Daoy (cell line): ENCODE measurements at places on chromosomes 4 and X.

- no peak for DNase-seq
Measured at GRCh38 chrX:103932133-103932532, 30.3 kb upstream of the TMSB15B start.

- no peak for DNase-seq
Measured at GRCh38 chr4:2768124-2768523, 12.0 kb upstream of the TNIP2 start.

GRCh38 chr4:100429616-100430015 is 88.2 kb downstream of the EMCN start:
- no peak for DNase-seq

DNA sequence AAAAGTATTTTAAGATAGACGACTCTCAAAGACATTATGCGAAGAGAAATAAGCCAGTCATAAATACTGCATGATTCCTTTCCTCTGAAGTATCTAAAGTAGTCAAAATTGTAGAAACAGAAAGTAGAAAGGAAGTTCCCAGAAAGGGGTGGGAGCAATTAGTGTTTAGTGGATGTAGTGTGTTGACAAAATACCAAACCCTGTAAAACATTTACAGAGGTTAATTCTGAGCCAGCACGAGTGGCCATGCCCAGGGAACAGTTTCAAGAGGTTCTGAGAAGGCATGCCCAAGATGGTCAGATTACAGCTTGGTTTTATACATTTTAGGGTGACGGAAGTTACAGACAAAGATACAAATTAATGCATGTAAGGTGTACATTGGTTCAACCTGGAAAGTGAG is 34.4 kb upstream of the SLC25A4 start:
- DNase-seq = no peak

- no peak for DNase-seq
Measured at GRCh38 chr4:71932941-71933340, 98.9 kb upstream of the NPFFR2 start.
